HFF-Myc (cell line): ENCODE measurements at places on chromosomes 7 and 10.

DNA sequence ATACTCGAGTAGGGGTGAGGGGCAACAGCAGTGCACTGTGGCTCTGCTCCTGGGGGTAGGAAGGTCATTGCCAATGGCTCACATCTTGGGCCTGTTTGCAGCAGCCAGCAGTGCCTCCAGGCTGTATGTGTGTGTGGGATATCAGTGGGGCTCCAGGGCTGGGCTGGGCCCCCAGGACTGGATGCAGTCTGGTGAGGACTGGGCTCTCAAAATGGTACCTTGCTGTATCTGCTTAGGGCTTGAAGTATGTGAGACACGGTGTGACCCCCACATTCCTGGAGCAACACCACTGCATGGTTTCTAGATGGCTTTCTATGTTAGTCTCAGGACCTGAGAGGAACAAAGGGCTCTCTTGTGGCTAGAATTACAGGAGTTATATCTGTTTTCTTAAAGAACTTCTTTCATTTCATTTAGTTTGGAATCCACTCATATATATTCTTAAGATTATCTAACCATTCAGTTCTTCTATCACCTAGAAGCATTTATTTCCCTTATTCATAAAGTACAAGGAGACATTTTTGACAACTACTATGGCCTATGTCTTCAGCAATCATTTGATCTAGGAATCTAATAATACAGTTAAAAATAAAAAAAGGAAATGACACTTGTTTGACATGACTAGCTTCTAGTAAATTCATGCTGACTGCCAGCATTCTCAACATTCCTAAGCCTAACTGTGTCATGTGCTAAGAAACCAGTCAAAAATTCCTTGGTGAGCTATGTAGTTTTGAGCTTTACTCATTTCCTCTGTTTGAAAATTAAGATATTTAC, 443.2 kb upstream of the SEMA3A start:
- peak; percentile 35 for DNase-seq

GRCh38 chr7:33137103-33137502, 7.7 kb downstream of the BBS9 start:
- DNase-seq, result no peak

- no peak for DNase-seq
Observed at GRCh38 chr10:102485093-102485784, 17.3 kb downstream of the ACTR1A start.

- DNase-seq, result peak; percentile 46
Observed at GRCh38 chr10:103053659-103054581, 135.8 kb downstream of the CNNM2 start.

DNA sequence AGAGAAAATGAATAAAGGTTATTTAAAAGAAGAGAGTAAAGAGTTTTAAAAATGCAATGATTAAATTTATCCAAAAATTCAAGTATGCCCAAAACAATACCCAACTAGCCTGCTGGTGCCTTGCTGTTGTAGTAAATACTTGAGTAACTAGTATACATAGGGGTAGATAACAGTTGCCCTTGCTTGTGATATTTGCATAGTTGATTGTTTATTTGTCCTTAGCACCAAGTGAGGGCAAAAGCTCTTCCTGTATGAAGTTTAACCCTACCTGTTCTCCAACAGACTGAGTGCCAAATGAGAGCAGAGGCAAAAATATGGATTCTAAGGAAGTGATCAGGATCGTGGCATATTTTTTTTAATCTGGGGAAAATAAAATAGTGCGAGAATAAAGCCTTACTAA, 85.0 kb downstream of the PTN start:
- DNase-seq, result no peak

- DNase-seq, result no peak
Observed at GRCh38 chr10:74929197-74929596, 102.8 kb downstream of the KAT6B start.

DNA sequence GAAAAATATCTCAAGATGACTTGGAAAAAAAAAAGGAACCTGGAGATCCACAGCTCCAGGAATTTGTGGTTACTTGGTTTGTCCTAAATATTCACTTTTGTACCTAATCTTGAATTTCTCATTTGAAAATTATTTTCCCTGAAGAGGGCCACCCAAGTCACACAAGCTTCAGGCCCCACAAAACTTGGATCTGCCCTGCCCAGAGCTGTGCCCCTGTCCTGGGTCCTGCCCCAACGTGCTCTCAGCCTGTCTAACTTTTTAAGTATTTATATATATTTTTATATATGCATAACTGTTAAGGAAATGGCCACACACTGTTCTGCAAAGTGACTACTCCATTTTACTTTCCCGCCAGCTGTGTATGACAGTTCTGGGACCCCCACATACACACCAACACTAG, 123.5 kb downstream of the ARHGAP22 start:
- no peak for DNase-seq
